Stimulated activated CD4-positive, alpha-beta T cell treated with anti-CD3 and anti-CD28 coated beads, Interleukin-1b, Interleukin-23, amount 100 ng/mL, for 1 hour (primary cell): ENCODE measurements at places on chromosomes 13 and 19.

- no peak for DNase-seq
These were observed 5.4 kb upstream of the PLPP2 start for GRCh38 chr19:296476-297225.

- DNase-seq, result no peak
These were observed 54.7 kb upstream of the HTR2A start for GRCh38 chr13:46951516-46951915.

GRCh38 chr13:44790289-44790688, 199.0 kb downstream of the NUFIP1 start:
- no peak for DNase-seq

GRCh38 chr13:112964971-112965492, 4.0 kb upstream of the MCF2L start:
- no peak for DNase-seq

- no peak for DNase-seq
These were observed 41.8 kb upstream of the ZNF429 start for GRCh38 chr19:21463449-21464105.

DNA sequence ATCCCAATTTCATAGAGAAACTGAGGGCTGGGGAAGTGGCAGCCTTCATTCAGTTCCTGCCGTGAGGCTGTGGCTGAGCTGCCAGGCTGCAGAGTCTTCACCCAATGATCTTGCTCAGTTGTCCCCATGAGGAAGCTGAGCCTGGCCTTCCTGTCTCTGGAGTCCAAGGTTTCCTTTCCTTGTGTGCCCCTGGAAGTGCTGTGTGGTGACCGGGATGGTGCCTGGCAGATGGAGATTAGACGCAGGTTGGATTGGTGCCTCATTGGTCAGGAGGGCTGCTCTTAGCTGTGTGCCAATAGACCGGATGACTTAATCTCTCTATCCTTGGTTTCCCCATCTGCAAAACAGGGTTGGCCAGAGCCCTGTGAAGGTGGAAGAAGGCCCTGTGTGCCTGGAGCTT, 24.6 kb downstream of the DNM2 start:
- no peak for DNase-seq

- DNase-seq, result no peak
These were observed 21.8 kb downstream of the DHRS12 start for GRCh38 chr13:51782026-51782710.

- no peak for DNase-seq
These were observed 251.7 kb upstream of the ARGLU1 start for GRCh38 chr13:106819413-106820180.

DNA sequence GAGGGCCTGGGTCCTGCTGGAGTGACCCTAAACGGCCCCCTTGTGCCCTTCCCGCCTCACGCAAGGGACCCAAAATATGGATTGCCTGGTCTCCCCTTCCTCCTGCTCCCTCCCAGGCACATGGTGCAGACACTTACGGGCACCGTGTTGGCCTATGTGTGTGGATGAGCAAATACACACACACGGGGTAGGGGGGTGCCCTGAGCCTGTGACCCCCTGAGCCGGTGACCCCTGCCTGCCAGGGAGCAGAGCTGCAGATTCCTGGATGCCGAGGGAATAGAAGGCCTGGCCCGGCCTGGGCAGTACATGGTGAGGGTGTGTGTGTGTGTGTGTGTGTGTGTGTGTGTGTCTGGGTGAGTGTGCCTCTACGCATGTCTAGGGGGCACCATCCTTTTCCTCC, 33.3 kb downstream of the CEBPA start:
- DNase-seq, result no peak

DNA sequence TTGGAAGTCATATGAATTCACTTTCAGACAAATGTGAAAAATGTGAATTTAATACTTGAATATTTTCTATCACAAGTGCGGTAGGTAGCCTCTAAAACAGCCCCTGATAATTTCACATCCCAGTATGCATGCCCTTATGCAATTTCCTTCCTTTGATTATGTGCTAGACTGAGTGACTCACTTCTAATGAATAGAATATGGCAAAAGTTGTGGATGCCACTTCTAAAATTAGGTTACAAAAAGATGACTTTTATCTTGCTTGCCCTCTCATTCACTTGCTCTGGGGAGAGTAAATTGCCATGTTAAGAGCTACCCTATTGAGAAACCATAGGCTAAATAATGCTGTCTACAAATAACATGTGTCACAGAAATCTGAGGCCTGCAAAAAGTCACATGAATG, 402.5 kb upstream of the PCDH9 start:
- DNase-seq, result no peak

DNA sequence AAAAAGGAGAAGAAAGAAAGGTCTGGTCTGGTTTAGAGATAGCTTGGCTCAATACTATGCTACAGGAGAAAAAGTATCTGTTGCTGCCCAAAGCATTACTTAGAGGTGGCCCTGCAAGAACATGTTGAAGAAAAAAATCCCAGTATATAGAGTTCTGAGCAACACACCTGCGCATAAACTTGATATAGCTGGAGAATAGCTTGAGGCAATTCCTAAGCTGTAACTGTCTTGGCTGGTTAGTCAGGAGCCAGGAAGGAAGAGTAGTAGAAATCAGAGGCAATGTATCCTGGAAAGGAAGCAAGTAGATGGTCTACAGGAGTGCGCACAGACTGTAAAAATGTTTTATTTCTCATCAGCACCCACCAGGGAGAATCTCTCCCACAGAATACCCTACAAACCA, 209.7 kb downstream of the SLITRK1 start:
- no peak for DNase-seq
